ENCODE measurements at places on chromosomes 1 and 21. TPM values are rescaled to one million over a fixed set of nuclear protein-coding genes. Genes with fewer than 3 reads are reported as not detected.

The LDLRAD1 gene
- not detected for total RNA-seq

The DEPDC1 gene
- 28.2 TPM for total RNA-seq

The NPHP4 gene
- total RNA-seq, result 16.1 TPM

The S100A1 gene
- not detected for total RNA-seq

The NUP210L gene
- 0.12 TPM for total RNA-seq

The NOTCH2 gene
- total RNA-seq, result 64.0 TPM

The LAMC2 gene
- total RNA-seq, result 0.04 TPM
